ENCODE measurements at places on chromosomes 7 and 10.
A peak's percentile ranks its signal among the peaks of the same experiment; 100 is the strongest.

GRCh38 chr10:8444630-8445029, 390.1 kb downstream of the GATA3 start:
- DNase-seq = no peak
- no peak overlapping the region for H3K27ac ChIP-seq
- H3K4me1 ChIP-seq = no peaks in the 10 kb centered on the region
- H3K4me3 ChIP-seq = no peak overlapping the region
- no peaks in the 10 kb centered on the region for H3K27me3 ChIP-seq

DNA sequence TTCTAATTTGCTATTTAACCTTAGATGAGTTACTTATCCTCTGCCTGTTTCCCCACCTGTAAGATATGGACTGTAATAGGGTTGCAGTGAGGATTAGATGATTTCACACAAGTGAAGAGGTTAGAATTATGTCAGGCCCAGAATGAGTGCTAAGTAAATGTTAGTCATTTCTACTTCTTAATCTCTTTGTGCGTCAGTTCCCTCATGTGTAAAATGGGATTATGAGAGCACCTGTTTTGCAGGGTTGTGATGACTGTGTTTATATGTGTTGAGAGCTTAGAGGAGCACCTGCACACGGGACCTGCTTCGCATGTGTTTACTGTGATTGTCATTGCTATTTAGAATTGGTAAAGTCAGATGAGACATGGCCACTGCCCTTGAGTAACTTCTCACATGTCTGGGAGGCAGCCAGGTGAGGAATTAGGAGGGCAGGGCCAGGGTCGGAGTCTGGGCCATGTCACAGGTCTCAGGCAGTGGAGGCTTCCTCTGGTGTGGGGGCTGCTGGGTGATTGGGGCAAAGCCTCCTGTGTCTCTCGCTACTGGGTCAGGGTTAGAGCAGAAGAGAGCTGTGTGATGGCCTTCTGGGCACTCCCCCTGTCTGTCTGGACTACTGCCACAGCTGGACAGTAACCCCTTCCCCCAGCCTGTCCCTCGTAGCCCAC, 106.7 kb downstream of the WDFY4 start:
- no peak for DNase-seq
- no peak overlapping the region for H3K4me3 ChIP-seq
- no peak overlapping the region for H3K27ac ChIP-seq
- H3K36me3 ChIP-seq = no peaks in the 10 kb centered on the region
- H3K4me1 ChIP-seq = no peaks in the 10 kb centered on the region

DNA sequence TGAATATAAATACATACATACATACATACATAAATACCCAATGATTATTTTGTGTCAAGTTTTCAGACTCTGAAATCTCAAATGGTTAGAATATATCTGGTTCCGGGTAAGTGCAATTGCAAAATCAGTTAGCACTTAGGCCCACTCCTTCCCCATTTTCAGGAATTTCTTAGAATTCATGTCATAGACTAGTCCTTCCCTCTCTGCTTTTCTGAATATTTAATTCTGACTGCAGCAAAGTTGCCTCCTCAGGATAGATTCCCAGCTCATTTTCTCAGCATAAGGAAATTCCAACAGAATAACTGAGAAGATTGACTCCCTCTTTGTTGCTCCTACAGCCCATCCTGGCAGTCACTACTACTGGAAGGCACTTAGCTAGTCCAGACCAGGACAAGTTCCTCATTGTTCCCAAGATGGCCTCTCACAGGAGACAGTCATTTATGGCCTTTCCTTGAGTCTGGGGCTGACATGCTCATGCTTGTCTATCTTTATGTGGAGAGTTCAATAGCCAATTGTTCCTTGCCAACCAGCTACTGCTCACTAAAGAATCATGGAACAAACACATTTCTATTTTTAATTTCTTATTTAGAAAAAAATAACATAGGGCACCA, 142.9 kb upstream of the ITGB1 start:
- no peak for DNase-seq
- no peaks in the 10 kb centered on the region for H3K36me3 ChIP-seq
- H3K4me1 ChIP-seq = no peaks in the 10 kb centered on the region
- H3K4me3 ChIP-seq = no peak overlapping the region
- no peak overlapping the region for H3K27ac ChIP-seq

GRCh38 chr7:137306748-137307147, 36.8 kb downstream of the PTN start:
- DNase-seq = no peak
- H3K36me3 ChIP-seq = no peaks in the 10 kb centered on the region
- no peaks in the 10 kb centered on the region for H3K27me3 ChIP-seq

DNA sequence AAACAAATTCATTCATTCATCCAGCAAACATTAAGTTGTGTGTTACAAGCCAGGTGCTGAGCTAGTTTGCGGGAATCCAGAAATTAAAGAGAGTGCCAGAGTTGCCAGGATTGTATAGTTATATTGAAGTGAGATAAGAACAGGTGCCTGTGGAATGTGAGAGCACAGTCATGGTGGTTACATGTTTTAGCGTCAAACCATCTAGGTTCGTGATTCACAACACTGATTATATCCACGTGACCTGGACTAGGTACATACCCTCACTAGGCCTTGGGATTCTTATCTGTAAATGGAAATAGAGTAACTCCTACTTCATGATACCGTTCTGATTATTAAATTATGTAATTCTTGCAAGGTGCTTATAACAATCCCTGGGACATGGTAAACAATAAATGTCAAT, 24.5 kb upstream of the CDK1 start:
- no peaks in the 10 kb centered on the region for H3K27me3 ChIP-seq
- no peaks in the 10 kb centered on the region for H3K36me3 ChIP-seq
- no peak overlapping the region for H3K27ac ChIP-seq
- H3K4me1 ChIP-seq = no peaks in the 10 kb centered on the region
- no peak for DNase-seq

DNA sequence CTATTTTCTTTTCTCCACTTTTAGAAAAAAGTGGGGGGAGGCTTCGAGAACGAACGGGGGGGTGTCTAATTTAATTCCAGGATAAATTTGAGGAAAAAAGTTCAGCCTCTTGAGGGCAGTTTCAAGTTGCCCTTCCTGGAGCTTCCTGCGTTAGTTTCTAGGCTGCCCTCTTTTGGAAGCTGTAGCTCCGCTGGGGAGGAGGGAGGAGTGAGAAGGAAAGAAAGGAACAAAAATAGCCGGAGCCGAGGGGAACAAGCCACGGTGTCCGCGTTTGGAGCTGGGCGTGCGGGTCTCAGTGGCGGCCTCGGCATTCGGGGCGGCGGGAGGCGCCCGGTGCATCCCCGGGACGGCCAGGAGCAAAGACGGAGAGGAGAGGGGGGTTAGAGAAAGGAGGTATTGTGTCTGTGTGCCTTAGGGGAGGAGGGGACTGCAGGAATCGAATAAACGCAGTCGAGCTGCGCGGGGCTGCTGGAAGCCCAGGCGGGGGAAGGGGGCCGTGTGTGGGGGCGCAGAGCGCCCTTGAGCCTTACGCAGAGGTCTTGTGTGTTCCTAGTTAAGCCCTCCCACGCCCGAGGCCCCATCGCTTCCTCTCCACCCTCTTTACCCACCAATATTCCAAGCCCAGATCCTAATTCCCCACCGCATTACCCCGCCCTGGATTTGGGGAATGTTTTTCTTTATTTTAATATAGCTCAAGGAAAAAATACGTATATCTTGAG, 2.0 kb upstream of the TNRC18 start:
- no peaks in the 10 kb centered on the region for H3K27me3 ChIP-seq
- H3K4me1 ChIP-seq = peaks cover 7% of the 10 kb centered on the region
- DNase-seq = peak; percentile 71
- H3K4me3 ChIP-seq = peak overlapping the region; percentile 96

DNA sequence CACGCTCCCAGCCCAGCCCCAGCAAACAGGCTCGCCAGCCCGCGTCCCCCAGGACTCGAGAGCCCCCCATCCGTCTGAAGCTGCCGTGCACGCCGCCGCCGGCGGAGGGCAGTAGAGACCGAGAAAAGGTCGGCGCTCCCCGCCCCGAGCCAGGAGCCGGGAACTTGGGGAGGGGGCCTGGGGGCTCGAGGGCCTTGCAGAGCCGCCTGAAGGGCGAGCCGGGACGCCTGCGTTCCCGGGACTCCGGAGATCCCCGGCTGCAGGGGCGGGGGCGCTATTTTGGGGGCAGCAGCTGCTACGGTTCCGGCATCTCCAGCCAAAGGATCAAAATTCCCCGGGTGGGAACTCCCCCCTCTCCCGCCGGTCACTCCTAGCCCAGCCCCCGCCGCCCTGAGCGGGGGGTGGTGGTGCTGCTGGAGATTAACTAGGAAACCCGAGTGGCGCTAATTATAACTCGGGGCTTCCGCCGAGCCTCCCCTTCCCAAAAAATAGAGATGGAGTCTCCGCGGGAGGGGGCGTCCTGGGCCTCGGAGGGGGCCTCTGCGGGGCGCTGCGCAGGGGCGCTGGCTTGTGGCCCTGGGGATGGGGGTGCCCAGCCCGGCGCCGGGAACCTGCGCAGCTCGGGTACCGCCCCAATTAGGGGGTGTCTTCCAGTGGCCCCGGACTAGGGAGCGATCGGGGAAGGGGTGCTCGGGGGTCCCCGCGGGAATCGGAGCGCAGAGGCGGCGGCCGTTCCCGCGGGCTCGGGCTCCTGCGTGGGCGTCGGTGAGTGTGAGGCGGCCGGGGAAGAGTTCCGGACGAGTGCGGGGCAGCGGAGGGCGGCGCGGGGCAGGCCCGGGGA, 608 bp downstream of the ACHE start:
- peak overlapping the region; percentile 30 for H3K4me3 ChIP-seq
- peaks cover 18% of the 10 kb centered on the region for H3K4me1 ChIP-seq
- H3K36me3 ChIP-seq = no peaks in the 10 kb centered on the region
- DNase-seq = peak; percentile 54
- H3K27ac ChIP-seq = no peak overlapping the region

DNA sequence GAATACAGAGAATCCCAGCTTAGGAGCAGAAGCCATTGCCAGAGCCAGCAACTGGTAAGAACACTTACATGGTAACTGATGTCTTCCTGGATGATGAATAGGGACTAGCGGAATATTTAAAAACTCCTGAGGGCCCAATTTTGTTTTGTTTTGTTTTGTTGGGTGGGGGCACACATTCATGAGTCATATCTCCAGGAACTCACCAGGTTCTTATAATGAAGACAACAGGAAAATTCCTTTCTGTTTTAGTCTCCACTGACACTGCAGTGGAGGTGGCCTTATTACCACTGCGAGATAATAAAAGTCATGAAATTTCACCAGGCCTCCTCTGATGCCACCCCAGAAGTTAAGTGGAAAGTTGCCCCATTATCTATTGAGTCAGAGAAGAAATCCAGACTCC, 6.6 kb upstream of the CUZD1 start:
- H3K27ac ChIP-seq = 0 out of 2 replicates have a peak overlapping the region, but pooled peaks have one; percentile 16
- H3K4me1 ChIP-seq = peaks cover 9% of the 10 kb centered on the region
- no peaks in the 10 kb centered on the region for H3K36me3 ChIP-seq
- DNase-seq = peak; percentile 41

DNA sequence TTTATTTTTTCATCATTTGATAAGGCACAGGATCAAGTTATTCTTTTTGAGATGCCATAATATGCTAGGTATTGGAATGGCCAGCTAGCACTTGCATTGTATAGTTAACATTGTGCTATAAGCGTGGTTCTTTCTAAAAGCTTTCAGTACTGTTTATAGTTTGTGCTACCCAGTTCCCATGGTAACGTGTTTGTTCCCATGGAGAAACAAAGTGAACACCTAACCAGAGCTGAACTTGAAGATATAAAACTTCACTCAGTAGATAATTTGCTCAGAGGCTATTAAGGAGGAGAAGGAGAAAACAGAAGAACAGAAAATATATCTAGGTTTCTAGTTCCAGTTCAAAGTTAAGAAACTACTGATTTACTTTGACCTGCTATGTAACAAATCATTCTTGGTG, 23.6 kb upstream of the ITGB8 start:
- H3K36me3 ChIP-seq = no peaks in the 10 kb centered on the region
- peak; percentile 45 for DNase-seq
- H3K4me1 ChIP-seq = 0 out of 2 replicates have a peak, but pooled peaks cover 5% of the 10 kb centered on the region
- H3K27me3 ChIP-seq = no peaks in the 10 kb centered on the region
- no peak overlapping the region for H3K4me3 ChIP-seq
- no peak overlapping the region for H3K27ac ChIP-seq

- no peak overlapping the region for H3K4me3 ChIP-seq
- peaks cover 11% of the 10 kb centered on the region for H3K4me1 ChIP-seq
- H3K27me3 ChIP-seq = no peaks in the 10 kb centered on the region
- 0 out of 2 replicates have a peak, but pooled peaks cover under 1% of the 10 kb centered on the region for H3K36me3 ChIP-seq
- DNase-seq = no peak
- H3K27ac ChIP-seq = no peak overlapping the region
Measured at GRCh38 chr7:80832006-80832405, 86.8 kb downstream of the SEMA3C start.

DNA sequence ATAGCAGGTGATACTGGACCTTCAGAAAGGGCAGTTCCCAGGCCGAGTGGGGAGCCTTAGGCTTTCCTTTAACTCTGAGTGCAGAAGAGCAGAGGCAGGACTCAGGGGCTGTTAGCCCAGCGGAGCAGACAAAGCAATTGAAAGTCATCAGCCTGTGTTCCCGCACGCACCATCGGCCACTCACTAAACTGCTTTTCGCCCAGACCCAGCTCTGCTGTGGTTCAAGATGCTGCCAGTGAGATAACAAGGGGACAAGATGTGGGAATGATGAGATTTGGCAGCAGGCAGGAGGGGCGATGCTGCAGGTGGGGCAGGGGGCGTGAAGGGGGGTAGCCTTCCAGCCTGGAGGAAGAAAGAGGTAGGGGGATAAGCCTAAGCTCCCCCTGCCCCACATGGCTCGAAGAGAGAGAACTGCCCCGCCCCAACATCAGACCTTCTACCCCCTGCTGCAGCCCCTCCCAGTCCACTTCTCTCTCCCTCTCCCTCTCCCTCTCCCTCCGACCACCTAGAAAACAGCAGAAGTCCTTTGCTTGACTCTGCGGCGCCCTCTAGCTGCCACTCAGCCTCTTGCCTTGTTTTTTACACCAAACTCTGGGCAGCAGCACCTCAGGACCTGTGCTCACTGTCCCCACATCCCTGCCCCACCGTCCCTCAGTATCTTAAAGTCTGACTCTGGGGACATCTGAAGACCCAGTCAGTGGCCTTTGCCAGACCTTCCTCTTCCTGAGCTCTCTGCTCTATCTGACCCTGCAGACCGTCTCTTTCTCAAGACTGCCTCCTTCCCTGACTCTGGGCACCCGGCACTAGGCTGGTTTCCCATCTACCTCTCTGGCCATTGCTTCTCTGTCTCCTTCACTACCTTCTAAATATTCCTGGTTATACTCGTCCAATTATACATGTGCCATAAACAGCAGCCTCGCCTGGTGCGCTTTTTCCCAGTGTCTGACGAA, 110.5 kb downstream of the C10orf105 start:
- DNase-seq = peak; percentile 69
- no peak overlapping the region for H3K4me3 ChIP-seq
- H3K4me1 ChIP-seq = peaks cover 60% of the 10 kb centered on the region
- no peaks in the 10 kb centered on the region for H3K36me3 ChIP-seq
- H3K27me3 ChIP-seq = no peaks in the 10 kb centered on the region

DNA sequence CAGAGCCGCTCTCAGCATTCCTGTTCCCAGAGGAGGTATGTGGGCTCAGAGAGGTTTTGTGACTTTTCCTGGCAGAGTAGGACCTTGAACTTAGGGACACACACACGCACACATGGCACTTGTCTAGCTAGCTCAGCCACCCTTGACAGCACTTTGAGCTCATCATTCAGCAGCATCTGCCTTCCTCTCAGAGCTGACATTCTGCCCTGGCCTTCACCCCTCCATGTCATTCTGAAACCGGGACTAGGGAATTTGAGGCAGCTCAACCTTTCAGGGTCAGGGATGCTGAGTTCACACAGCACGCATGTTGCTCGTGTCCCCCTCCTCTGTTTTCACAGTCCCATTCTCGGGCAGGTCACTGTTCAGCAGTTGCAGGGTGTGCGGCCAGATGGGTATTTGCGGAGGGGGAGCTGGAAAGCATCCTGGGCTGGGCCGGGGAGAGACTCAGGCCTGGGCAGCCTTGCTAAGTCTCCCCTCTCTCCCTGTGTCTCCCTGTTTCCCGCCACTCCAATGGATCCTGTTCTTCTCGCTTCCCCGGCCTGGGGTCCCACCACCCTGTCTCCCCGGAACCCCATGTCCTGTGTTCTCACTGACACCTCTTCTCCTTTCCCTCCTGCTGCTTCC, 78.0 kb downstream of the COL13A1 start:
- H3K36me3 ChIP-seq = no peaks in the 10 kb centered on the region
- no peak overlapping the region for H3K27ac ChIP-seq
